ENCODE measurements at places on chromosomes 1 and 21.

DNA sequence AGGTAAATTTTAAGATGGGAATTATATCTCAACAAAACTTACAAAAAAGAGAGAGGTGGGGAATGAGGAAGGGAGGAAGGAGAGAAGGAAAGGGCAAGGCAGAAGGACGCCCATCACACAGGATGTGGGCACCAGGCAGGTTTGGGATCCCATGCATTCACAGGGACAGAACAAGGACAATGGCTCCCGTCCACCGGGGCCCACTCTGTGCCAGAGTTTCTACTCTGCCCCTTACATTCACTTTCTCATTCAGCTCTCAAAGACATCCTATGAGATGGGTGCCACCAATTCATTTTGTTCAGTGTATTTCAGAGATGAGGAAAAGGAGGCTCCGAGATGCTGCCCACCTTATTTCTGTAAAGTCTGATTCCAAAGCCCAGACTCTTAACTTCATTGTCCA is 7.4 kb downstream of the CLEC20A start:
- DNase-seq = no peak

DNA sequence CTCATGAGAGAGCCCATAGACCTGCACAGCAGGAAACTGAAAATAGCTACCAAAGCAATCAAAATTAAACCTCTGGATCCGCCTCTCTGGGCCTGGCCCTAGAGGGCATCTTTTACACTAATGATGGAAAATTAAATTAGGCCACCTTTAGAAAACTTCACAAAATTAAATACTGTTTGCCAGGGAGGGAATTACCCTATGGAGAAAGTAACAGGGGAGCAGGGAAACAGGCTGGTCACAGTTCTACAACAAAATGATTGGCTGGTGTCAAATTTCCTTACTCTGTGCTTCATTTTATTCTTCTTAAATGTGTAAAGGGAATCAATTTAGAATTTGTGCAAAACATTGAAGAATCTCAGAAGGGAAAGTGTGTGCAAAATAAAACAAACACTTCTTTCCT is 62.4 kb downstream of the SPATA46 start:
- DNase-seq = no peak

- peak; percentile 72 for DNase-seq
Observed at GRCh38 chr1:147545133-147545532, 3.8 kb downstream of the BCL9 start.

- no peak for DNase-seq
Observed at GRCh38 chr1:39992234-39992633, 37.3 kb downstream of the MFSD2A start.

All from activated CD4-positive, alpha-beta T cell treated with anti-CD3 and anti-CD28 coated beads for 1 hour (primary cell).